ENCODE measurements at places on chromosomes 1 and 21.
A peak's percentile ranks its signal among the peaks of the same experiment; 100 is the strongest.

- no peak for DNase-seq
These were observed 598.5 kb upstream of the USP24 start for GRCh38 chr1:55813618-55814017.

DNA sequence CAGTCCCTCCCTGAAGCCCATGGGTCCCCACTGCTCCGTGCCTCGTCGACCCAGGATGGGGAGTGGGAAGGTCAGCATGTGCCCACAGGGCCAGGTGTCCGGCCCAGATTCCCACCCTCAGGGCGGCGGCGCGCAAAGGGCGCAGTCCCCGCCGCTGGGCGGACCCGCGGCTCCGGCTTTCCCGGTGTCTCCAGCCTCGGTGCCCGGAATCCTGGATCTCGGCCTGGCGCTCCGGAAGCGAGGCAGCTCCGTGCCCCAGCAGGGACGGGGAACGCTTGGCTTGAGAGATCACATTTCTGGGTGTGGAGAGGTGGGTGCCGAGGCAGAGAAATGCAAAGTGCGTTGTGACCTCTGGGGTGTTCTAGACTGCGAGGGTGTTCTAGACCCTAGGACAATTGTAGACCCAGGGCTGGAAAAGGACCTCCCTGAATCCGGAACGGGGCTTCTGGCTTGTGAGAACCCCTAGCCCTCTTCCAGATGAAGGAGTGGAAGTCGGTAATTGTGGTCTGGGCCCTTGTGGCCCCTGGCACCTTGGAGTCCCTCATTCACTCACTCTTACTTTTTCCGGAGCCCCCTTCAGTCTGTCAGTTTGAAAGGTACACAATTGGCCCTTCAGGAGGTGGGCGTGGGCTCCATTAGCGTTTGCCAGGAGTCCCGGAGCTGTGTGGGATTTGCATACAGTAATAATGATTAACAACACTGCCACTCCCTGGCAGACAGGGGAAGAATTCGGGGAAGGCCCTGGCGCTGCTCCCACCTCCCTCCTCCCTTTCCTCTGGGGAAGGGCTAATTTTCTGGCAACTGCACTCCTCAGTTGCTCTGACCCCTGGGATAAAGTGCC lies 1.6 kb upstream of the KCND3 start:
- peak; percentile 60 for DNase-seq

GRCh38 chr1:25700144-25700523 lies 83.5 kb downstream of the MAN1C1 start:
- peak; percentile 28 for DNase-seq

GRCh38 chr21:34703571-34703970 lies 34.8 kb downstream of the CLIC6 start:
- DNase-seq = no peak

- no peak for DNase-seq
These were observed 36.7 kb downstream of the NPHP4 start for GRCh38 chr1:5955479-5955977.

DNA sequence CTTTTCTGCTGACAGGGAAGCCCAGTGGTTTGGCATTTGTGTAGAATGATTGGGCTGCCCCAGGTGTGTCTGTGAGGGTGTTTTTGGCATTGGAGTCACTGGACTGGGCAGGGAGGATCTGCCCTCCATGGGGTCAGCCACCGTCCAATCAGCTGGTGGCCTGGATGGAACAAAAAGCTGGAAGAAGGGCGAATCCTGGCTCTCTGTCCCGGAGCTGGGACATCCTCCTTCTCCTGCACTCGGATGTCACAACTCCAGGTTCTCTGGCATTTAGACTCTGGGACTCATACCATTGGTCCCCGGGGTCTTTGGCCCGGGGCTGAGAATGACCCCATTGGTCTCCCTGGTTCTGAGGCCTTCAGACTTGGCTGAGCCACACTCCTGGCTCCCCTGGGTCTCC lies 11.2 kb downstream of the SPSB1 start:
- no peak for DNase-seq
